ENCODE measurements at places on chromosomes 2 and 18.

- DNase-seq: no peak
Observed at GRCh38 chr18:61719671-61720070, 173.1 kb downstream of the RNF152 start.

GRCh38 chr2:204032301-204032700 is 95.7 kb downstream of the ICOS start:
- no peak for DNase-seq

GRCh38 chr18:54878159-54878622 is 49.9 kb downstream of the RAB27B start:
- no peak for DNase-seq

DNA sequence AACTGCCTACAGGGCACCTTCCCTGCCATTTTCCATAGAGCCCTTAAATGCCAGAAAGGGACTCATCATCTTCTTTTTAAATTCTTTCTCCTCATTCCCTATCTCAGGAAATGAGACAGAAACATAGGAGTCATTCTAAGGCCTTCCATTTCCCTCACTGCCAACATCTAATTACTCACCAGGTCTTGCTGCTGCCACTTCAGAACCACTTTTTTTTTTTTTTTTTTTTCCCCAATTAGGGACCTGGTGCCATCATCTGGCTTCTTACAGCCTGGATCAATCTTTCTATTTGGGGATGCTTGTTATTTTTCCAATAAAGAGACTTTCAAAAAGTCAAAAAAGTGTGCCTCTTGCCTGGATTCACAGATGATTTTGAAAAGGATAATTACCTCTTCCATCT is 373.4 kb downstream of the LPIN1 start:
- DNase-seq: no peak

DNA sequence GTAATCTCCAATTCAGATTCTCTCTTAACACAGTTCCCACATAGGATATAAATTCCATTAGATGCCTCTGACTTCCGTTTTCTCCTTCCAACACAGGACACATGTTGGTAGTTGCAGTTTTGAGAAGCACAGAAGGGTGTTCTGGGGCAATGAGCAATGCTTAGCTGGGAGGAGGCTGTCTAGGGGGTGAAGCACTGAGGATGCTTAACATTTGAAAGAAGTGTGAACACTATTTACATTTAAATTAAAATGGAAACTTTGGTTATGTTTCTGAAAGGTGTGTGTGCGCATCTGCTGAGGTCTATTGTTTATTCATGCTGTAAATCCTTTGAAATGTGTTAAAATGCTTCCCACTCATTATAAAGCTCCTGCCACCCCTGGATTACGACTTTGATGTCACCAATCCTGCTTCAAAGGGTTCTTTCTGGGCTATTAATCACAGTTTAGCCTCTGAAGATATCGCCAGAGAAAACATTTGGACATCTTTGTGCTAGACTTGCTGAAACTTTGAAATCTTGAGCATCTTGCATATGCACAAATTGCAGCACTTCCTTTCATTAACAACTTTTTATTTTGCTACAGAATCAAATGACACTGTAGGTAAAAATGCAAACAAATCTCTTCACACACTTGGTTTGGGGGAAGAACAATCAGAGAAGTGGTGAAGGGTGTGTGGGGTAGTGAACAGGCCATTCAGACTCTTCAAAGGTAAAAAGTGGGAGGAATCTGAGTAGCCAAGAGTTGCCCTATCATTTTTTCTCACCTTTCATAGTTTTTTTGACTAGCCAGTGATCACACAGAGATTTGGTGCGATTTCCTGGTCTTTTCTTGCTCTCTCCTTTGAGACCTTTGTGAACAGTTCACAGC is 258.4 kb downstream of the MYO3B start:
- no peak for DNase-seq

- DNase-seq: no peak
Observed at GRCh38 chr2:53854678-53855077, 5.1 kb downstream of the GPR75 start.

DNA sequence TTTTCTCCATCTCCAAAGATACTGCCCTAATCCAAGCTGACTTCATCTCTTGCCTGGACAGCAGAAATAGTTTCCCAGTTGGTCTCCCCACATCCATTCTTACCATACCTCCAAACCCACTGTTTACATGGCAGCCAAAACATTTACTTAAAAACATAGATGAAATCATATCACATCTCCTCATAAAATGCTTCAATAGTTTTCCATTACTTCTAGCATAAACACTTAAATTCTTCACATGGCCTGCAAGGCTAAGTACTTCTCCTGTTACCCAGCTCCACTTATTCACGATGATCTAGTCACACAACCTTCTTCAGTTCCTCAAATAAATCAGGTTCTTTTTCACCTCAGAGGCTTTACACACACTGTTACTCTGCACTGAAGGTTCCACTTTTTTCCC is 185.8 kb upstream of the ACVR2A start:
- no peak for DNase-seq

- no peak for DNase-seq
Observed at GRCh38 chr2:234399451-234400246, 97.2 kb downstream of the ARL4C start.

GRCh38 chr2:146997945-146998344 is 846.9 kb upstream of the ACVR2A start:
- DNase-seq: no peak

GRCh38 chr2:45438872-45439665 is 172.0 kb downstream of the SRBD1 start:
- DNase-seq: no peak

- no peak for DNase-seq
Observed at GRCh38 chr2:217158928-217159327, 299.1 kb upstream of the TNP1 start.

- no peak for DNase-seq
Observed at GRCh38 chr2:82062463-82062862, 1757.9 kb upstream of the LRRTM1 start.

- no peak for DNase-seq
Observed at GRCh38 chr2:115194623-115195022, 752.2 kb downstream of the DPP10 start.

- no peak for DNase-seq
Observed at GRCh38 chr2:3739313-3739712, 35.9 kb downstream of the DCDC2C start.

- DNase-seq: no peak
Observed at GRCh38 chr18:65425366-65425765, 325.4 kb upstream of the CDH7 start.

Measured in kidney epithelial cell (primary cell).